ENCODE measurements at places on chromosomes 4 and X.

GRCh38 chr4:93983140-93983539 is 154.6 kb downstream of the ATOH1 start:
- no peak for DNase-seq

DNA sequence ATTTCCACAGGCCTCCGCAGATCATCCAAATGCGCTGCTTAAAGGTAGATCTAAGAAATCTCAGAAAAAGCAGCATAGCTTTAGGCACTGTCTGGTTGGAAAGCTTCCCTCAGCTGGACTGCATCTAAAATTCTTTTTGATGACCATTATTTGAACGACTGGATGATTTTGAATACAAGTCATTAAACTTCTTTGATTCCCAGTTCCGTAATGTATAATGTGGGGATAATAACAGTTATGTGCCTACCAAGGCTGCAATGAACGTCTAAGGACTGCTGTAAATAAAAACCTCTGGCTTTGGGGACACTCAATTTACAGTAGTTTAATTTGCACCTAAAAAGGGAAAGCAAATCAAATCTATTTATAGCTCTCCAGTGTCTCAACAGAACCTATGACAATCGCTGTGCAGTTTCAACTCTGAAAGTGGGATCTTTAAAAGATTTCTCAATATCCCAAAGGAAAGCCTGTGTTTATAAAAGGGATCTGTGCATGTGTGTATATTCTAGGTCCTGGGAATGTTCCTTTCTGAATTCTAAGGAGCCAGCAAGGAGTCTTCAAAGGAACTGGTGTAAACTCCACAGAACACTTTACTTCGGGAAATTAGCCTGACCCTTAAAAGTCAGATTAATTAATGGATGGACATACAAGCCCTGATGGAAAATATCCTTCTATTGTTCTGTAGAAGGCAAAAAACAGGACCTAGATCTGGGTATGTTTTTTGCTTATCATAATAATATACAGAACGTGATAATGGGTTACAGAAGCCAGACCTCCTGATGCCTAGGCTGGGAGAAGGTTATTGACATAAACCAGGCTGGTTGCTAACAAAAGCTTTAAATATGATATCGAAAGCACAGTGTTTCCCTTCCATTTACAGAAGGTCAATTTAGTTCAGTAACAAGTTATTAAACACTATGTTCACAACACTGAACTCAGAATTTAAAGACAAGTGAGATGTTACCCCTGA is 53.4 kb downstream of the AFAP1 start:
- no peak for DNase-seq

DNA sequence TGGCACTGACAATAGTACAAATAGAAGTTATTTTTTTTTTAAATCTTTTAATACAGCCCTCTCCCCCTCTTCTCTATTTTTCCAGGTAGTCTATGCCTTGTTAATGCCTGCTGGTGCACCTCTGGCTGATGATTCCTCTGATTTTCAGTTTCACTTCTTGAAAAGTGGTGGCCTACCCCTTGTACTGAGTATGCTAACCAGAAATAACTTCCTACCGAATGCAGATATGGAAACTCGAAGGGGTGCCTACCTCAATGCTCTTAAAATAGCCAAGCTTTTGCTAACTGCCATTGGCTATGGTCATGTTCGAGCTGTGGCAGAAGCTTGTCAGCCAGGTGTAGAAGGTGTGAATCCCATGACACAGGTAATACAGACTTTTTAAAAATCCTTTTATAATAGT is 99.1 kb downstream of the USP9X start:
- no peak for DNase-seq

- DNase-seq = no peak
Measured at GRCh38 chr4:113142351-113142750, 92.9 kb downstream of the ANK2 start.
